ENCODE measurements at places on chromosomes 6 and 20. TPM values are rescaled to one million over a fixed set of nuclear protein-coding genes. Genes with fewer than 3 reads are reported as not detected.

Gene LBP
- total RNA-seq: 0.10 TPM

Gene CTAGE9
- total RNA-seq: not detected

Gene MMP24
- not detected for total RNA-seq

Gene SAMD10
- total RNA-seq: 42.7 TPM

Gene HAO1
- total RNA-seq: not detected

Gene UBE2C
- 133 TPM for total RNA-seq

Gene SAYSD1
- total RNA-seq: 5.5 TPM

Gene HM13
- 123 TPM for total RNA-seq

Gene GPR63
- total RNA-seq: 3.8 TPM

Gene TPD52L1
- 0.28 TPM for total RNA-seq

Gene WFDC2
- total RNA-seq: not detected

Gene PAX1
- total RNA-seq: not detected

Gene BPIFA1
- total RNA-seq: not detected

Gene RIPPLY2
- not detected for total RNA-seq

Gene EDN3
- total RNA-seq: not detected

Gene PKHD1
- total RNA-seq: 0.05 TPM

Gene RCAN2
- not detected for total RNA-seq

Gene LY6G6D
- total RNA-seq: not detected

Gene HLA-DPB1
- total RNA-seq: 481 TPM

Gene LPIN3
- 0.51 TPM for total RNA-seq

Gene DEFB124
- not detected for total RNA-seq

Gene MYB
- total RNA-seq: 21.3 TPM

Gene TRIM10
- total RNA-seq: not detected

Gene SPINT4
- not detected for total RNA-seq

Gene DEFB132
- not detected for total RNA-seq

Gene RBPJL
- total RNA-seq: not detected

Gene HUS1B
- 0.45 TPM for total RNA-seq

Gene MOCS1
- 0.08 TPM for total RNA-seq

Gene PRKN
- total RNA-seq: not detected

Gene FILIP1
- 0.54 TPM for total RNA-seq

Gene UST
- 2.4 TPM for total RNA-seq

Measured in GM12878 (cell line).